Foreskin melanocyte (primary cell): ENCODE measurements at places on chromosomes 3 and 15.

GRCh38 chr3:171379961-171380483 lies 80.2 kb downstream of the TNIK start:
- DNase-seq: no peak

- DNase-seq: no peak
Measured at GRCh38 chr3:105775368-105775767, 93.4 kb downstream of the CBLB start.

- DNase-seq: no peak
Measured at GRCh38 chr15:88341006-88341405, 84.5 kb upstream of the NTRK3 start.

DNA sequence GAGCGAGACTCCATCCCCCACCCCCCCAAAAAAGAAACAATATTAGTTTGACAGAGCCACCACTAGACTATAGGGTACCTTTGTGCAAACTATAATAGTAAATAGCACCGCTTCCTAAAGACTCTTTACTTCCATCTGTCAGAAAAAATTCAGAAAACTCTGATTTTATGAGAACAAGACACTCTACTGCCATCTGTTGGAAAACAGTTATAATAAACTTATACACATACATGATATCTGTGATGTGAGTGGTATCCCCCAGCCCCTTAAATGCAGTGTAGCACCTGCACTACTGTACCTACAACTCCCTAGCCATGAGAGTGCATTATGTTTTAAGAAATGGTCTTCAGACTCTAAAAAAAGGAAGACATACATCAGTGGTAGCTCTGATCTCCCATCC lies 47.1 kb upstream of the CTDSPL start:
- no peak for DNase-seq

GRCh38 chr3:126291537-126291936 lies 65.7 kb downstream of the KLF15 start:
- DNase-seq: no peak

GRCh38 chr15:32651229-32651837 lies 9.8 kb downstream of the SCG5 start:
- peak; percentile 54 for DNase-seq

DNA sequence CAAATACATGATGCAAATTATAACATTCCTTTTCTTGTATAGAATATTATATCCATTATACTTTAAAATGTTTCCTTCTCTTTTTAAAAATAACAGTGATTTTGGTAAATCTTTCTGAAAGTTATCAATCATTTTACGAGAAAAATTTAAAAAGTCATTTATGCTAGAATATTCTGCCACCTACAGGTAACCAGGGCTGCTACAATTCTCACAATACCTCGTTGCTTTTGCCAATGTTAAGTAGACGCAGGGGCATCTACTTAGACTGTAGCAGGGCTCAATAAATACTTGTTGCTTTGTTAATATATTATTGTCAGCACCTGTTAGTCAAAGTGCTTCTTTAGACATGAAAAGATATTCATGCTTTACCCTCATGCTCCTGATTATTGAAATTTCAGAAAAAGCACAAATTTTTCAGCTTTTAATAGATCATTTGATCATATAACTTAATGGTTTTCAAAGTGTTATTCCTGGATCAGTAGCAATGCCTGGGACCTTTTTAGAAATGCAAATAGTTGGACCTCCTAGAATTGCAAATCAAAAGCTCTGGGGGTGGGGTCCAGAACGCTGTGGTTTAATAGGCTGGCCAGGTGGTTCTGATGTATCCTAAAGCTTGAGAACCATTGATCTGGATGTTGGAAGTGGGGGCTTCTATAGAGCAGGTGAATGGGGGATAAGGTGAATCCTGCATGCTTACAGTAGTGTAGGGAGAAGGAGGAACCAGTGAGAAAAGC lies 223.6 kb upstream of the PDZRN3 start:
- no peak for DNase-seq

DNA sequence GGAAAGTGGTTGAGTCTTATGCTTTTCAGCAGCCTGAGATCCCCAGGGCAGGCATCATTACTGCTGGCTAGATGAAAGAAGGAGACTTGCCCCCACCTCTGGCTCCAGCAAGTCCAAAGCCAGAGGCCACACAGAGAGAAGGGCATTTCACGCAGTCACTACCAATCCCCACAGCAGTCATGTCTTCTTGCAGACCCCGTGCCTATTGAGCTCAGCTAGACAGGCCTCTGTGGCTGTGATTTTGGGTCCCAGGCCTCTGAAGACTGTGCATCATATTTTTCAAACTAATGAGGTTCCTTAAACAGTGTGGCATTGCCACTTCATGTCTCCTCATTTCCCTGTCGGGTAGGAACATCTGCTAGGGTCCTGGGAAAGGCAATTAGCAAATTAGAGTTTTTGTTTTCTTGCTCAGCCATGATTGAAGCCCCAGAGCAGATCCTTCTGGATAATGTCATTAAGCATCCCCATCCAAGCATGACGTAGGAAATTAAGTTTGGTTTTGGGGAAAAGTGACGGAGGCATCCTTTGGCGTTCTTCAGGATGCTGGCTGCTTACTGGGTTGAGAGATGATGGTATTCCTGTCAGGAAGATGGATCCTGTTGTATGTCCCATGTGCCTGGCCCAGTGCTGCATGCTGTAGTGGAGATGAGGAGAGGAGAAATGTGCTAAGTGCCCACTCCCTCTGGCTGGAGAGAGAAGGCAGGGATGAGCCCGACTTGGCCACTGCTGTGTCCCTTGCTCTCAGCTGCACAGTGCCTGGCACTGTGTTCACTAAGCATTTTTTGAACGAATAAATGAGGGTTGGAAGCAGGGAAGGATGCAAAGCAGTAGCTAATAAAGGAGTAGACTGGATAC lies 7.0 kb downstream of the SPSB4 start:
- no peak for DNase-seq

- no peak for DNase-seq
Measured at GRCh38 chr3:155110996-155111901, 31.1 kb downstream of the MME start.

DNA sequence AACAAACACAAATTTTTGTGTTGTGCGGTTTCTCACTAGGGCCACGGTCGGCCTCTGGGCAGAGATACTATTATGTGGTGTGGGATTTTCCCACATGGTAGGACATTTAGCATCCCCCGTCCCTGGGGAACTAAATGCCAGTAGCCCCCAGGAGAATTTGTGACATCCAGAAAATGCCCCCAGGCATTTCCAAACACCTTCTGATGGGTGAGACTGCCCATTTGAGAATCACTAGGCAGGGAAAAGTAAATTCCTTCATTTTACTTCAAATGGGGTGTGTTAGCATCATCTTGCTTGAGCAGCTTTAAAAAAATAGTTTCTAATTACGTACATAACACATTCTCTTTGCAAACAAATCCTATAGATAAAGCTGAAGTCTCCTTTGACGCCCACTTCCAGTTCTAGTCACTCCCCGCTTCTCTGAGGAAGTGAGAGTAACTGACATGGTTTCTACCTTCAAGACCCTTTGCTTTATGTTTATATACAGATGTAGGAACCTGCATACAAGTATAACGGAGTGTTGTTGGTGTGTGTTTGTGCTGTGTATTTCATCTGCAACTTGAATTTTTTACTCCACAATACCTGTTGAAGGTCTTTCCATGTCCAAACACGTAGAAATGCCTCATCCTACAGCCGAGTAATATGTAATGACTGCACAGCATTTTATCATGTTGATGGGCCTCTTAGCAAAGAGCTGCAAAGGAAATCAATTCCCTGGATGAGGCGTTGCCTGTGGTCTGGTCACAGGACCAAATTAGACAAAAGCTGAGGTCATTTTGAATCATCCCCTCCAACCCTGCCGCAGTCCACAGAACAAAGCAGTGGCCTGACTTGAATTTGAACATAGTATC lies 31.4 kb upstream of the ZBTB38 start:
- DNase-seq: peak; percentile 67

DNA sequence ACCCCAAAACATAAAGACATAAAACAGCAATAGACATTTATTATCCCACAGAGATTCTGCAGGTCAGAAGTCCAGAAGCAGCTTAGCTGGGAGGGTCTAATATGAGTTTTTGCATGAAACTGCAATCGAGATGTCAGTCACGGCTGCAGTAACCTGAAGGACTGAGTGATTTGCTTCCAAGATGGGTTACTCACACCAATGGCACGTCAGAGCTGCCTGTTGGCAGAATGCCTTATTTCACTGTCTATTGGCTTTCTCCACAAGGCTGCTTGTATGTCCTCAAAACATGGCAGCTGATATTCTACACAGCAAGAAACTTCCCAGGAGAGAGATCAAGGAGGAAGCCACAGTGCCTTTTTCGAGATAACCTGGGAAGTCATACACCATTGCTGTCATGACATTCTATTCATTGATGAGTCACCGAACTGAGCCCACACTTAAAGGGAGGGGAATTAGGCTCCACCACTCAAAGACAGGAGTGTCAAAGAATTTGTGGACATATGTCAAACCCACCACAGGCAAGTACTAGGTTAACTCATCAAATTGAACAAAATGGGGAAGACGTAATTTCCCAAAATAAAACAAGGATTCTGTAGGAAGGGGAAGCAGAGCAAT lies 122.2 kb downstream of the SYNPR start:
- DNase-seq: no peak

GRCh38 chr3:105899516-105899915 lies 30.7 kb upstream of the CBLB start:
- no peak for DNase-seq

DNA sequence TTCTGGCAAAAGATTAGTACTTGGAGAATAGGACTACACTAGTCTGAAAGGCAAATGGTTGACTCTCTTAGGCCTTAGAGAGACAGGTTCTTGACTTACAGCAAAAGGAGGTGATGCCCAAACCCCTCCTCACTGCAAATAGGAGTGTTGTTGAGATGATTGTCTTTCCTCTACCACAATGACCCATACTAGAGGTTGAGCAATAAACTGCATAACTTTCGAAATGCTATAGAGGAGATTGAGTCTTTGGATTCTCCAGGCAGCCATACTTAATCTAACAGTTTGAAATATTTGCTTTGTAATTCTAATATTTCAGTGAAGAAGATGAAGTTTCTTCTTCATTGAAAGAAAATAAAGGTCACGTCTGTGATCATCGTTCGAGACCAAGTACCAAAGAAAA lies 498.5 kb upstream of the GBE1 start:
- no peak for DNase-seq

DNA sequence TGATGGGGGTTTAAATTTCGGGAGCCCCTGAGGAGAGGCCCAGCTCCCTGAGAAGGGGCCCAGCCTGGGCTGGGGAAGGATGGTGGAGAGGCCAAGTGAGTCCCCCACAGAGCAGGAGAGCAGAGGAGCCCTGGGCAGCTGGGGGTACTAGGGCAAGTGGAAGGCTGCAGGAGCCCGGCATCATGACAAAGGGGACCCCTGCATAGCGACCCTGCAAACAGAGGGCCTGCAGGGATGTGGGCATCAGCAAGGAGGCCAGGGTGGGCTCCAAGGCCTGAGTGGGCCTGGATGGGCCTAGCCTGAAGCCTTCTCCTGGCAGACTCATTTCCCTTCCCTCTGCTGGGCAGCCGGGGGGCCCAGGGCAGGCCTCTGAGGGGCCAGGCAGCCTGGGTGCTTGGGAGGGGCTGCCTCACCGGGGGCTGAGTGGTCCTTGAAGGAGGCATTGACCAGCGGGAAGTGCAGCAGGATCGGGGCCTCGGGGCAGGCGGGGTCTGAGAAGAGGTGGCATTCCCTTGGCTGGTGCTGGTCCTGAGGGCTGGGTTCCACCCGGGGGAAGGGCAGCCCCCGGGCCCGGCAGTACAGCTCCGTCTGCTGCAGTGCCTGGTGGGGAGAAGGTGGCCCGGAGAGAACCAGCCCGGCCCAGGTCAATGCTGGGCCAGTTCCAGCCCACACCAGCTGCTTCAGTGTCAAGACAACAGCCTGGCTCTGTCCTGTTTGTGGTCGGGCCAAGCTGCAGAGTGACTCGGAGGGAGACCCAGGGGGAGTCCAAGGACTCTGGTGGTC lies 24.7 kb downstream of the PLA2G4D start:
- no peak for DNase-seq

- DNase-seq: no peak
Measured at GRCh38 chr3:55555873-55556618, 68.9 kb upstream of the WNT5A start.

- no peak for DNase-seq
Measured at GRCh38 chr15:49712162-49712561, 91.3 kb downstream of the DTWD1 start.

DNA sequence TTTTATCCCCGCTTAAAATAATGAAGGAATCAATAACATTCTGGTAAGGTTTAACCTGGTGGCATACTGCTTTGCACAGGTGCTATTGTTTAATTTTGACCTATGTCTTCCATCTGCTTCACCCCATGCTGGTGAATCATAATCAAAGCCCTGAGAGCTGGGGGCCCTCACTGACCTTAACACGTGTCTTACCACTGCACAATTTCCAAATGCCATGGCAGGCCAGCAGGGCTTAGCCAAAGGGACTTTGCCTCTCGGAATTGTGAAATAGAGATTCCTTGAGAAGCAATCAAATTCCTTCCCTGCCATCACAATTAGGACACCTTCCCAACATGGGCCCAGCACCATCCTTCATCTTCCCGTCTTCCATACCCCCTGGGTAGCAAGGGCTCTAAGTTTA lies 242.6 kb upstream of the THBS1 start:
- no peak for DNase-seq

- DNase-seq: no peak
Measured at GRCh38 chr3:158683230-158683962, 10.9 kb upstream of the LXN start.

DNA sequence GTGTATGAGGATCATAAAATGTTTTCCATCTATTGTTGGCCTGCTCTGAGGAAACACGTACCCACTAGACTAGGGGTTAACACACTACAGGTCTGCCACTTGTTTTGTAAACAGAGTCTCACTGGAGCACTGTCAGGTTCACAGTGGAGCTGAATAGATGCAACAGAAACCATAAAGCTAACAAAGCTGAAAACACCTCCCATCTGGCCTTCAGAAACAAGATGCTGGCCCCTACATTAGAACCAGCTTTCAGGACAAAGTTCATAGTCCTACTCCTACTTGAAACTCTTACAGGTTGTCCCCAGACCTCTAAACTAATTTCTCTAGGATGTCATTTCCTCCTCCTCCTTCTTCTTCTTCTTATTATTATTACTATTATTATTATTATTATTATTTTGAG lies 42.3 kb downstream of the SNX4 start:
- DNase-seq: no peak

- peak; percentile 20 for DNase-seq
Measured at GRCh38 chr15:80780416-80781221, 1.4 kb downstream of the CEMIP start.

DNA sequence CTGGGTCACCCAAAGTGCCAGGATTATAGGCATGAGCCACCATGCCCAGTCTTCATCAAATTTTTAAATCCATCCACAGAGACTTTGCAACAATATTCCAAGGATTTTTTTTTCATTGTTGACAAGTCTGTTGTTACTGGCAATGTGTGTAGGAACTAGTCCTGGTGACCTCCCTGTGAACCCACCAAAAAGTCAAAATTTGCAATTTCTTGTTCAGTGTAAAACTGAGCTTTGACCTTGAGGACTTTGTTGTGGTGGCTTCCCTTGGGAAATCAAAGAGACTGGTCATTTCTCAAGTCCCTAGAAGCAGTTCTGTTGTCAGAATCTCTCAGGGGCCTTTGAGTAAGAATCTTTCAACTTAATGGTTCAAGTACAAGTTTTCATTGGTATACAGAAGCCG lies 36.9 kb upstream of the COL8A1 start:
- DNase-seq: no peak
